ENCODE measurements at places on chromosomes 12 and 14. TPM values are rescaled to one million over a fixed set of nuclear protein-coding genes. Genes with fewer than 3 reads are reported as not detected.

DNA sequence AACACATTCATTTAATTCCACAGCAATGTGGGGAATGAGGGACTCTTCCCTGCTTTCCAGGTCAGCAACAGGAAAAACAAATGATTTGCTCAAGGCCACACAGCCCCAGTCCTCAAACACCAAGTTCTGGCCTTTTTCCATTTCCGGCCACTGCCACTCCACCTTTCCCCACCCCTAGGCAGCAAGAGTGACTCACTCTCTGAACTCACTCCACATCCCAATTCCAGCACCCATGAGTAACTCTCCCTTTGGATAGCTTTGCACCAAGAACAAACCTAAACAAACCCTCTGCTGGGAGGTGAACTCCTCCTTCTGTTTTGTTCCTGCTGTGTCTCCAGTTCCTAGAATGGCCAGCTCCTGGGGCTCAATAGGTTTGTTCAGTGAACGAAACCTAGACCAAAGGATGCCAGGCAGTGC lies 30.4 kb upstream of the PLEKHG6 start:
- DNase-seq = no peak

DNA sequence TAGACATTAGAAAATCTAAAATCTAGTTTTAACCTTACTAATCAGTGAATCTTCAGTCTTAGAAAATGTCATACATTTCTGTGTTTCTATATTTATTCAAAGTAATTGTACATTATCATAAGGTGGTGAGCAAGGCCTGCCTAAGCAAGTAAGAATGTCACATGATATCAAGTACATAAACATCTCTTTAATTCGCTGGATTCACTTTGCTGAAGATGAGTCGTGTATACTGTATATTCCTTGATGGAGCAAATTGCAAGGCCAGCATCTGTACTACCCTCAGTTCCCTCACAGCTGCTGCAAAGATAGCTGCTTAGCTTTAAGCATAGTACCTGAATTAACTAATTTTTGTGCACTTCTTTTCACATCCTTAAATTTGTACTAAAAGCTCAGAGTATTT lies 8.5 kb upstream of the AK7 start:
- no peak for DNase-seq

GRCh38 chr14:75602503-75602902 lies 24.1 kb downstream of the FLVCR2 start:
- no peak for DNase-seq

DNA sequence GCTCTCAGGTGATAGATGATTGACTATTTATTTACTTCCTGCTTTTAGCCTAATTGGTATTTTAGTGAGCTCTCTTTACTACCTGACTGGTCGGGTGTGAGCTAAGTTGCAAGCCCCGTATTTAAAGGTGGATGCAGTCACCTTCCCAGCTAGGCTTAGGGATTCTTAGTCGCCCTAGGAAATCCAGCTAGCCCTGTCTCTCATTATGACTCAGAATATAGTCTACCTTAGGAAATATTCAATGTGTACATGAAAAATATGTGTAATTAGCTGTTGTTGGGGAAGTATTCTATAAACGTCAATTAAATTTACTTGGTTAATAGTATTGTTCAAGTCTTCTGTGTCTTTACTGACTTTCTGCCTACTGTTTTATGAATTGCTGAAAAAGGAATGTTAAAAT lies 306.9 kb upstream of the DIO2 start:
- no peak for DNase-seq

- DNase-seq = no peak
Observed at GRCh38 chr12:72111706-72112105, 160.5 kb upstream of the TRHDE start.

Gene TOMM20L
- 0.27 TPM for total RNA-seq

Gene RNFT2
- 2.2 TPM for total RNA-seq

Gene COX8C
- not detected for total RNA-seq

Gene DNAJC22
- not detected for total RNA-seq

Gene MMP17
- 3.8 TPM for total RNA-seq
